ENCODE measurements at places on chromosomes 5 and 9. TPM values are rescaled to one million over a fixed set of nuclear protein-coding genes. Genes with fewer than 3 reads are reported as not detected.
A peak's percentile ranks its signal among the peaks of the same experiment; 100 is the strongest.

Gene SYK
- total RNA-seq, result not detected

Gene CCNO
- 0.15 TPM for total RNA-seq

Gene NPR3
- total RNA-seq, result not detected

Gene ADAMTS2
- total RNA-seq, result not detected

- no peak for DNase-seq
Measured at GRCh38 chr9:33144551-33144950, 22.6 kb downstream of the B4GALT1 start.

DNA sequence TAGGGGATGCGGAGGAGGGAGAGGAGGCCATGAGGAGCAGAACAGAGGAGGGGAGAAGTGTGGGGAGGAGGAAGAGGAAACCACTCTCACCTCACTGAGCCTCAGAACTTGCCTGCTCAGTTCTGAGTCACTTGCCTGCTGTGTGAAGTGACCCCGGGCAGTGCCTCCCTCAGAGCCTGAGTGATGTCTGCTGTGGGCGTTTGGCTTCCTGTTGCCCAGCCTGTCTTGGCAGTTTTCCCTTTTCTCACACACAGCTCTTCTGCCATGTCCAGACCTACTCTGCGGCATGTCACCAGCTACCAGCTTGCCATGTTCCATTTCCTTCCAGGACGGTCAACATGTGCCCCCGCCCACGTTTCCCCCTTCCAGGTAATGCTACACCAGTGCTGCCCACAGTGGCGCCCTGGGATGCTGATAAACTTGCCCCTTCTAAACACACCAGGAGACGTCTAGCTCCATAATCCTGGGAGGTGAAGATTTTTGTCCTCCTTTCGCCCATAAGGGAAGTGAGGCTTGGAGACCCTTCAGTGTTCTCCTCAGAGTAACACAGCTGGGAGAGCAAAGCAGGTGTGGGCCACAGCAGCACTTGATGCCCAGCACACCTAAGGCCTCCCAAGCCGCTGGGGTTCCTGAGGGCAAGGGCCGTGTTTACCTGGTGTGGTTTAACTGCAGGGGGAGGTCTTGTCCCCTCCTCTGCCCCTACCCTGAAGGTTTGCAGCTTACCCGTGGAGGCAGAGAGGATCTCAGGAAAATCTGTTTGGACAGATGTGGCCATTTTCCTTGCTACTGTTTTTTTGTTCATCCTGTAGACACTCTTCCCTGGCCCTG lies 63.8 kb upstream of the RNF130 start:
- peak; percentile 32 for DNase-seq

GRCh38 chr5:103060424-103060954 lies 59.4 kb downstream of the GIN1 start:
- no peak for DNase-seq

DNA sequence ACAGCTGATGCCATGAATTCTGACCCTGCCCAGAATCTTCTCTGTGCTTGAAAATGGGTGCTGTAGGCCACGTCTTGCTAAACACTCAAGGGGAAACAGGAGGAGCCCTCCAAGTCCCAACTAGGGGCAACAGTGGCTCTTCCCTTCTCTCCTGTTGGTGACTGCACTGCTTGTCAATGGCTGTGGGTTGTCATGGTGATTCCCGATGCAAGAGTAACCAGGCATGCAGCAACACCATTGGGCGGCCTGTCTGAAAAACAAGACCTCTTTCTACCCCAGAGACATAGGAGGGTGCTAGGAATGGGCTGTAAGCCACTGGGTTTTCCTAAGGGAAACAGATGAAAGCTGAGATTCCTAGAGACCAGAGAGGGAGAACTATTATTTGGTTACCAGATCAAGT lies 201.7 kb upstream of the PANK3 start:
- no peak for DNase-seq

DNA sequence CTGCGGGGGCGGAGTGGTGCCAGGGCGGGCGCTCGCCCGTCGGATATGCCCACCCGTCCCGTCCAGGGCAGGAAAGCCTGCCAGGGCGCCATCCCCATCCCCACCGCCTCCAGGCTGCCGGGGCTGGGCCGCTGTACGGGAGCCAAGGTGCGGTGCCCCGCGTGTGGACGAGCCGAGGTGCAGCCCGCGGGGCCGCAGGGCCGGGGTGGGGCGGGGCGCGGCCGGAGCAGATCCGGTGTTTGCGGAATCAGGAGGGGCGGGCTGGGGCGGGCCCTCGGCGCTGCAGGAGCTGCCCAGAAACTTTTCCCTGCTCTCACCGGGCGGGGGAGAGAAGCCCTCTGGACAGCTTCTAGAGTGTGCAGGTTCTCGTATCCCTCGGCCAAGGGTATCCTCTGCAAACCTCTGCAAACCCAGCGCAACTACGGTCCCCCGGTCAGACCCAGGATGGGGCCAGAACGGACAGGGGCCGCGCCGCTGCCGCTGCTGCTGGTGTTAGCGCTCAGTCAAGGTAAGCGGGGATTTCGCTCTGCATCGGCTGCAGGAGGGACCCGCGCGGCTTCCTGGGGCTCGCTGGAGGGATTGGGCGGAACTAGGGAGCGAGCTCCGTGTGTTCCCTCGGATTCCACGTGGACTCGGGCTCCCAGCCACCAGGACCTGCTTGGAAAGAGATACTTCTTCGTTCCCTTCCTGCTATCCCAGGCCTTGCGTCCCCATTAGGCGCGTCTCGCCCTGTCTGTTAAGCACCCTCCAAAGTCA lies at the start of gene ITGA2:
Gene ITGA2, plus strand, starts transcription at position 328 of the 756 bp plus-strand sequence. Its CDS starts 117 bp downstream, at position 445.
- peak; percentile 56 for DNase-seq

Gene GCNT4
- 1.6 TPM for total RNA-seq

GRCh38 chr5:134043793-134044792 lies 39.3 kb upstream of the VDAC1 start:
- DNase-seq, result no peak

DNA sequence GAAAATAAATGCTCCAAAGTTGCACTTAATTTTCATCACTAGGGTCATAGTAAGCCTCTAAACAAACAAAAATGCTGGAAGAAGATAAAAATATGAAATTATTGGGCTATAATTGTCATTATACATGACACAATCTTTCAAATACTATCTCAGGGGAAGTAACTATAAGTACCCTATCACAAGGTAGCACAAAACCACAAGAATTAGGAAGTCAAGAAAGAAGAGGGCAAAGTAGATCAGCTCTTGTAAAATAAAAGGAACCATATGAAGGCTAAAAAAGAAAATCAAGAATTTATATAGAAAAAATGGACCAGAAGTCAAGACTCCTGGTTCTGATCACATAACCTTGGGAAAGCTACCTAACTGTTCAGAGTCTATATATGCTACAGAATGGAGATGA lies 48.1 kb downstream of the DIAPH1 start:
- DNase-seq, result no peak

DNA sequence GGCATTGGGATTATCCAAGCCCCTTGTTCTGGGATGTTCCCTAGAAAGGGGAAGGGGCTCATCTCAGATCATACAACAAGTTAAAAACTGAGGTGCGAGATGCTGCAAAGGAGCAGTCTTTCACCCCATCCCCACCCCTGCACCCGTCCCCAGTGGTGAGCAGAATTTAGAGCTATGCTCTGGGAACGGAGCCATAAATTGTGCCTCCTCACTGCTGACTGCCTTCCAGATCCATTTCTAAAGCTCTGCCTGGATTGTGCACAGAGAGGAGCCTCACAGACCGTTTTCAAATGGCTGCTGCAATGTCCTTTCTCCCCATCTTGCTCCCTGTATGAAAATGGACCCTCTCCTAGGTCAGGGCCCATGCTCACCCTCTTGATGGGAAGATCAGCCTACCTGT lies 8.3 kb downstream of the SLC25A48 start:
- no peak for DNase-seq

Gene GABRB2
- total RNA-seq, result not detected

GRCh38 chr5:152237531-152237930 lies 167.5 kb downstream of the NMUR2 start:
- no peak for DNase-seq

Gene FBXL7
- not detected for total RNA-seq

DNA sequence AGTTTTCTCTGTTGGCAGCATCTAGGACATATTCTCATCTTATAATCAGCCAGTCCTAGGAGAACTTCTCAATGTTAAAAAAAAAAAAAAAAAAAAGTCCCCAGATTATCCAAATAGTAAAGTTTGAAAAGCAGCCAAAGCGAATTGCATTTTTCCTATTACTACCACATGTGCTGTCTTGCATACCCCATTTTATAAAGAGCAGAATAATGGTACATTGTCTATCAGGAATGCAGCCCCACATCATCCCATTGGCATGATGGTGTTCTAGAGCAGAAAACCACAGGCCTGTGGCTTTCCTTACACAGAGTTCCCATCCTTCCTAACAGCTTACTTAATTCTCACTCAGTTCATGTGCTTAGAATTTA lies 381.6 kb downstream of the TMEM38B start:
- DNase-seq, result no peak

Gene PRXL2C
- 11.2 TPM for total RNA-seq

Gene SDHA
- total RNA-seq, result 150 TPM

DNA sequence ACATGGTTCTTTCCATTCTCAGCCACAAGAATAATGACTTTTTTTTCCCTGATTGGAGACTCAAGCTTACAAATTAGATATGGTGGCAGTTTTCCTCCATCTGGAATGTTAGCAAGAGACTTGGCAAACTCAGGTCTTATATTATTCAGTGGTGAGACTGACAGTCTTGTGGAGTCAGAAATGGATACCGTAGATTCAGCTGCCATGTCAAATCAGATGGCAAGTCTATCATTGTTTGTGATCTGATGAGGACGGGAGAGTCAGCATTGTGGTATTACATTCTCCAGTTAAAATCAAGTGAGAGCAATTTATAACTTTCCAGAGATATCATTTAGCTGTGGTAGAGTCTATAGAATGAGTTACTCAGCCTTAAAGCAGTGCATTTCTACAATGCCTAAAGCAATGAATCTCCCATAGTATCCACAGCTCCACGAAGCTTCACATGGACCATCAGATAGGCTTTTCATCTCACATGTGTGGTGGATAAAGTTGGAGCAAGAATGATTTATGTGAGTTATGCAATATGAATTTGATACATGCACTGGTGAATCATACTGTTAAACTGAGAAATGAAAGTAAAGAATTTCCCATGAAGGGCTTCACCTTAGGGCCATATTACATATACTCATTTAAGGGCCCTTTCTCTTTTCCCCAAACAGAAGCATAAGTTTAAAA lies 430.6 kb downstream of the ZNF608 start:
- no peak for DNase-seq

- no peak for DNase-seq
Measured at GRCh38 chr9:1267581-1267980, 217.4 kb downstream of the DMRT2 start.

DNA sequence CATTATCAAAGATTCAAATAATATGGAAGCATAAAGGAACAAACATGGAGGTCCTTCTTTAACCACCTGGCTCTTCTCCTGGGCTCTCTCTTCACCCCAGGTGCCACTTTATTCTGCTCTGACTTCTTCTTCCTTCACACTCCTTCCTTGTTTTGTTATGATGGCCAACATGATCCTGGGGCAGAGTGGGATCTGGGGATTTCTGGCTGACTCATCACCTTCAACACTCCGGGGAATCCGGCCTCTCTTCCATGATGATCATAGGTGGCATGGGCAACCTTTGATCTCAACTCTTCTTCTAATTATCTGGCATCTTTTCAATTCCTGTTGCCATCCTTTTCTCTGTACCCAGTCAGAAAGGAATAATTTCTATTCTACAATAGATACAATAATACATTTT lies 62.1 kb upstream of the TRPC7 start:
- no peak for DNase-seq

Gene FGF10
- total RNA-seq, result not detected

- DNase-seq, result no peak
Measured at GRCh38 chr5:103849934-103850333, 287.3 kb upstream of the NUDT12 start.

Gene DMRT3
- total RNA-seq, result not detected

Gene PRDM9
- not detected for total RNA-seq

Gene SH3PXD2B
- total RNA-seq, result 0.25 TPM

DNA sequence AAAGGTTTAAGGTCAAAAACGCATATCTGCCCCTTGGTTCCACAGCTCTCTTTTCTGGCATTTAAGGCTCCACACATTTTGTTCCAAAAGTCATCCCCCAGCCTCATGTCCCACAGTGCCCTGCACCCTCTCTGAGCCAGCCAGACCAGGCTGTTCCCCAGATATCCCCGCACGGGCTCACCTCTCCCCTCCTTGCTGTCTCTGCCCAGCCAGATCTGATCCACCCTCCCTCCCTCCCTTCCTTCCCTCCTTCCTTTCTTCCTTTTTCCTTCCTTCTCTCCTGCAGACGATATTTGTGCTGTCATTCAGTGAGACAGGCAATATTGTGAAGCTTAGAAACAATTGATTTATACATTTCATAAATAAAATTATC lies 37.0 kb downstream of the DUSP1 start:
- DNase-seq, result no peak

DNA sequence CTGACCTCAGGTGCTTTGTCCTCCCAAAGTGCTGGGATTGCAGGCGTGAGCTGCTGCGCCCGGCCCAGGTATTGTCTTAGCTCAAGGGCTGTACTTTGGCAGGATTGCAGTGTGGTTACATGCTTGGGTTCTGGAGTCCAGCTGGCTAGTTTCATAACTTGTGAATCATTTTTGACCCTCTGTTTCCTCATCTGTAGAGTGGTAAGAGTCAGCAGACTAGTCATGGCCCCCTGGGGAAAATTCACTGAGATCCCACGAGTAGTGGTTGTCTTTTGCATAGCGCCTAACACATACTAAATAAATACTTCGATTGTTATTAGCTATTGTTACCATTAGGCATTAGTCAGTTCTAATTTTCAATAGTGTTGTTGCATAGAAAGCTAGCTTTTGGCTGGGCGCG lies 14.3 kb downstream of the PTPA start:
- DNase-seq, result no peak

GRCh38 chr5:68403301-68403700 lies 187.7 kb downstream of the PIK3R1 start:
- no peak for DNase-seq
